ENCODE measurements at places on chromosomes 1 and 21.

- peak overlapping the region; percentile 88 for H3K27ac ChIP-seq
- peak; percentile 48 for DNase-seq
- peak overlapping the region; percentile 74 for H3K4me3 ChIP-seq
- no peaks in the 10 kb centered on the region for H3K27me3 ChIP-seq
- H3K4me1 ChIP-seq = peaks cover 89% of the 10 kb centered on the region
Observed at GRCh38 chr1:198678901-198679329, 40.1 kb downstream of the PTPRC start.

DNA sequence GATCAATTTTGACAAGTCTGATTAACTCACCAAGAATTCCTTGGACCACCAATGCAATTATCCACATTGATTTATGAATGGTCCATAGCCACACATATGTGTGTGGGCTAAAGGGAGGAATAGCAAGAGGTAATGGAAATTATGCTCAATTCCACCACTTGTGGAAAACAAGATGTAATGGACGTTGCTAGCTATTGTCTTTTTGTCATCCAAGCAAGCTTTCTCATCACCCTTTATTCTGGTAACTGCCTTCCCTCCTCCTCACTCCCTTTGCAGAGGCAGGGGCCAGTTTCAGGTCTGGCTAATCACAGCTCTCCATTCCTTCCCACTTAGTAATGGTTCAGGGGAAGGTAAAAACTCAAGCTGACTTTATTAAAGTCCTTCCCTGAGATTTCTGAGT is 24.7 kb upstream of the RAB3GAP2 start:
- no peaks in the 10 kb centered on the region for H3K27me3 ChIP-seq
- H3K4me1 ChIP-seq = no peaks in the 10 kb centered on the region
- H3K4me3 ChIP-seq = no peak overlapping the region
- no peak overlapping the region for H3K27ac ChIP-seq

DNA sequence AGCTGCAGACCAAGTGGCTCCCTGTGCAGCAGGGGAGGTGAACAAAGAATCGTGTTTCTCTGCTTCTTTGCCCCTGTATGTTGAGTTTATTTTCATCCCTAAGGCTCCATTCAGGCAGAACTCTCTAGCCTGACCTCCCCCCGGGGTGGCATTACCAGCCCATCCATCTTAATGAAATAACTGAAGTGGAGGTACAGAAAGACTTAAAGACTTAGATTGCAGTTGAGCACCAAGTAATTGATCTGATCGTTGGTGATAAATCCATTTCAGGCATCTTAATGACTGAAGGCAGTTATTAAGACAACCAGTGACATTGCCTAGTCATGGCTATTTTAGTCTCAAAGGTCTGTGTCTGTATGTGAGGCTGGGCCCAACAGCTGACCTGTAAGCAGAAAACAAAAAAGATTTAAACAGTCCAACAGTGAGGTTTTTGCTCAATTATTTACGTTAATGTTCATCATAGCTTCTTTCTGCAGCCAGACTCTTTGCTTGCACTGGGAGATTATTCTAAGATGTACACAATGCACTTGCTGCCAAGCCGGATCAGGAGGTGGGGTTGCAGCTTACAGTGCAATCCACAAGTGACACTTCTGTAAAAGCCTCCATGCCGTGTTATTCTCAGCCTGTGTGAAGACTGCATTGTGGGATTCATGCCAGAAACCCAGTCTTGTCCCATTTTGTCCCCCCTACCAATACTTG is 363.0 kb upstream of the DUSP10 start:
- H3K27me3 ChIP-seq = no peaks in the 10 kb centered on the region
- H3K27ac ChIP-seq = no peak overlapping the region
- no peaks in the 10 kb centered on the region for H3K36me3 ChIP-seq
- no peak overlapping the region for H3K4me3 ChIP-seq
- no peak for DNase-seq

DNA sequence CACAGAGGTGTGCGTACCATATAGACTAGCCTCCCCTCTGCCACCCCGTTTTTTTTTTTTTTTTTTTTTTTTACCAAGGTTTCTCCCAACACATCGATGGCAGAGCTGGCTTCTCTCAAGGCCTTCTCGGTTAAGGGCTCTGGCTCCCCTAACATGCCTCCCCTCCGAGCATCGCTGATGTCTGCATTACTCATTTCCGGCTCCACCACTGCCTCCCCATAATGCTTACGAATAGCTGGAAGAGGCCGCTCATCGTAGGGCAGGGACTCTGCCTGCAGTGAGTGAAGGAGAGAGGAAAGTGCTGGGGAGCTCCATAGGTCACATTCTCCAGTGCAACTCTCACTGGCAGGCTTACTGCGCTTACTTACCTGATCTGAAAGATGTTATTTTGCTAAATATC is 20.6 kb downstream of the CEP104 start:
- H3K4me3 ChIP-seq = no peak overlapping the region
- H3K36me3 ChIP-seq = peaks cover 62% of the 10 kb centered on the region
- H3K27ac ChIP-seq = no peak overlapping the region
- H3K4me1 ChIP-seq = no peaks in the 10 kb centered on the region

DNA sequence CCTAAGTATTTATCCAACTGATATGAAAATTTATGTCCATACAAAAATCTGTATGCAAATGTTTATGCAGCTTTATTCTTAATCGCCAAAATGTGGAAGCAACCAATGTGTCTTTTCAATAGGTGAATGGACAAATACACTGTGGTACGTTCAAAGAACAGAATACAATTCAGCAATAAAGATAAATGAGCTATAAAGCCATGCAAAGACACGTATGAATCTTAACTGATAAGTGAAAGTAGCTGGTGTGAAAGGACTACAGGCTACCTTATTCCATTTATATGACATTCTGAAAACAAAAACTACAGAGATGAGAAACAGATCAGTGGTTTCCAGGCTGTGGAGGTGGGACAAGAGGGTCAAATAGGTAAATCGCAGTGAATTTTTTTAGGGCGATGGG is 419.6 kb upstream of the B3GALT2 start:
- no peak overlapping the region for H3K27ac ChIP-seq
- H3K27me3 ChIP-seq = no peaks in the 10 kb centered on the region
- DNase-seq = no peak

GRCh38 chr1:185207980-185208602 is 51.1 kb downstream of the SWT1 start:
- H3K4me3 ChIP-seq = no peak overlapping the region
- no peaks in the 10 kb centered on the region for H3K4me1 ChIP-seq
- H3K27me3 ChIP-seq = no peaks in the 10 kb centered on the region
- DNase-seq = no peak
- H3K27ac ChIP-seq = no peak overlapping the region

- peaks cover 8% of the 10 kb centered on the region for H3K27me3 ChIP-seq
- no peaks in the 10 kb centered on the region for H3K36me3 ChIP-seq
- H3K4me3 ChIP-seq = no peak overlapping the region
- peaks cover 14% of the 10 kb centered on the region for H3K4me1 ChIP-seq
- H3K27ac ChIP-seq = no peak overlapping the region
Observed at GRCh38 chr1:200332716-200333115, 77.1 kb downstream of the ZNF281 start.

DNA sequence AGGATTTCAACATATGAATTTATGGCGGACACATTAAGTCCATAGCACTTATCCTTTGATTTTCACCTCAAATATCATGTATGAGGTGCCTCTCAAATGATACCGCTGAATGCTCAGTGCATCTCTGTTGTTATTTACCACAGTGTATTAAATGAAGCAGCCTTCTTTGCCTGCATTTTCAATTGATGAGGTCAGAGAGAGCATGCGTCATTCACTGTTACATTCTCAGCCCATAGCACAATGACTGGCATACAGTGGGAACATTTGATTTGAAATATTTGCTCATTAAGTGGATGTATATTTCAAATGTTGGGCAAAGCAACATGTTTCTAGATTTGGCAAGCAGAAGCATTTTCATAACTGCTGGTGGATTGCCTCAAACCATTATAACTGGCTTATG is 45.7 kb downstream of the LRRC7 start:
- no peak for DNase-seq
- H3K27ac ChIP-seq = no peak overlapping the region
- H3K36me3 ChIP-seq = no peaks in the 10 kb centered on the region
- no peaks in the 10 kb centered on the region for H3K27me3 ChIP-seq

- no peak overlapping the region for H3K27ac ChIP-seq
- H3K27me3 ChIP-seq = no peaks in the 10 kb centered on the region
- no peak overlapping the region for H3K4me3 ChIP-seq
- no peak for DNase-seq
- no peaks in the 10 kb centered on the region for H3K36me3 ChIP-seq
Observed at GRCh38 chr21:40194185-40194980, 327.1 kb downstream of the PCP4 start.

DNA sequence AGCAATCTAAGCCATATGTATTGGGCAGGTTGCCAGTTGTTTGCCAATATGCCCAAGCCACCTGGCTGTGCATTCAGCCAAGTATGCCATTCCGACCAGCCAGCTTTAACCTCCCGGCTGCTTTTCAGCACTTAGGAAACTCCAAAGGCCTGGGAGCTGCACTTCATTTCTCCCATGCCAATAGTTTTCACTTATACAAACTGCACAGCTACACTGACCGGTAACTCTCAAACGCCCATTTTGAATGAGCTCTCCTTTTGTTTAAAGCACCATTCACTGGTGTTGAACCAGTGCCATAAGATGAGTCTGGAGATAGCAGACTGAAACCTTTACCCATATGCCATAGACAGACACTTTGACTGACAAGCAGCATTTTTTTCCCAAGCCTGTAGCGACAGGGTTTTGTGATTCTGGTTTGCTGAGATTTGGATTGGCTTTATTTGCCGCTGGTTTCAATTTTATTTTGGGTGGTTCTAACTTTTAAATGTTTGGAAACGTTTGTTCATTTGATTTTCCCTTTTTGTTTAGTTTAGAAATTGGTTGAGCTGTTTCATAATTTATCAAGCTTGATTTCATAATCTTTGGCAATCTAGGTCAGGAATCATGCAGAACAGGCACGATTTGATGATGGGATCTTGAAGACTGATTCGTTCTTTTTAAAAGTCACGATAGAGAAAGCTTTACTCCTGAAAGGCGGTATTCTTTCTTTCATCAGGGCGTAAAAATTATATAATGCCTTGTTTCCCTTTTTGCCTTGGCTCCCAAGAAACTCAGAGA is 144.6 kb downstream of the NFIA start:
- no peaks in the 10 kb centered on the region for H3K36me3 ChIP-seq
- H3K27me3 ChIP-seq = no peaks in the 10 kb centered on the region
- no peak overlapping the region for H3K4me3 ChIP-seq

DNA sequence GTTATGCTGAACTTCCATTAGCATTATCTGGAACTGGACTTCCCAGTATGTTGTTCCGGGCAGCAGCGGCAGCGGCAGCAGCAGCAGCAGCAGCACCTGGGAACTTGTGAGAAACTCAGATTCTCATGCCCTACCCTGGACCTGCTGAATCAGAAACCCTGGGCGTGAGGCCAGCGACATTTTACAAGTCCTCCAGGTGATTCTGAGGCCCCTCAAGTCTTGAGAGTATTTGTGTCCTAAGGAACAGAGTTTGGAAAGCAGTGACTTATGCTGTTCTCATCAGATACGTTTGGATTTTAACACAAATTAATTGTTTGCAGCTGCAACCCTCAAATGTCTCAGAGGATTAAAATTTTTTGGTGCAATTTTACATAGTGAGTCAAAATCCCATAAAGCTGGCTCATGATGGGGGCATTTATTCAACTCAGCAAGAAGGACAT is 157.2 kb upstream of the KAZN start:
- H3K36me3 ChIP-seq = no peaks in the 10 kb centered on the region
- no peaks in the 10 kb centered on the region for H3K27me3 ChIP-seq
- no peaks in the 10 kb centered on the region for H3K4me1 ChIP-seq
- H3K27ac ChIP-seq = no peak overlapping the region
- no peak for DNase-seq

DNA sequence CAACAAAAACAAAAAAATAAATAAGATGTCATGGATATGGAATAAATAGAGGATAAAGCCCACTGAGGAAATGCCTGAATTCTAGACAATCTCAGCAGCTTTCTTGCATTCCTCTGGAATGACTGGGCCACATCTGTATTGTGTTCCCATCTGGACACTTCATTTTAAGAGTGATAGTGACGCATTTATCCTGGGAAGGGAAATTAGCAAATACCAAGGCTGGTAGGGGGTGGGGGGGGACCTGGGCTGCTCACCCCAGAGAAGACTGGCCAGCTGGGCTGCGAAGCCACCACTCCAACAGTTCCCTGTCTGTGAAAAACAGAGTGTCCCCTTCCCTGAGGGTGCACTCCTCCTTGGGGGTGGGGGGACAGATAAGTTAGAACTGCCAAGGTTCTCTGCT is 106.3 kb downstream of the HIVEP3 start:
- peaks cover 4% of the 10 kb centered on the region for H3K27me3 ChIP-seq
- DNase-seq = no peak
- H3K36me3 ChIP-seq = no peaks in the 10 kb centered on the region
- no peak overlapping the region for H3K27ac ChIP-seq
- H3K4me3 ChIP-seq = no peak overlapping the region

GRCh38 chr1:234619794-234620247 is 9.8 kb upstream of the IRF2BP2 start:
- peaks cover 6% of the 10 kb centered on the region for H3K27me3 ChIP-seq
- H3K27ac ChIP-seq = no peak overlapping the region
- peaks cover 19% of the 10 kb centered on the region for H3K4me1 ChIP-seq
- no peak for DNase-seq
- no peaks in the 10 kb centered on the region for H3K36me3 ChIP-seq

Data from activated naive CD4-positive, alpha-beta T cell treated with anti-CD3 and anti-CD28 coated beads, Interleukin-2, amount 10 ng/mL, durations not matched to agents 7 days and 5 days (primary cell).